ENCODE measurements at places on chromosomes 11 and 22. TPM values are rescaled to one million over a fixed set of nuclear protein-coding genes. Genes with fewer than 3 reads are reported as not detected.

Gene OR5B21
- not detected for total RNA-seq

Gene MMP8
- 0.11 TPM for total RNA-seq

Gene MICALL1
- total RNA-seq: 38.0 TPM

Gene NAALAD2
- 5.6 TPM for total RNA-seq

Gene CPT1B
- 1.7 TPM for total RNA-seq

Gene UBE4A
- total RNA-seq: 36.9 TPM

Gene TRIM22
- 46.7 TPM for total RNA-seq

Gene UBQLNL
- total RNA-seq: not detected

Gene LRRN4CL
- total RNA-seq: 12.2 TPM

Gene OR52B2
- not detected for total RNA-seq

Gene APOBEC3F
- 9.2 TPM for total RNA-seq

Gene TREH
- total RNA-seq: under 0.01 TPM

Gene YPEL1
- total RNA-seq: 0.50 TPM

Gene TUG1
- 36.1 TPM for total RNA-seq
